Lung microvascular endothelial cell (primary cell): ENCODE measurements at places on chromosomes 12 and 14. TPM values are rescaled to one million over a fixed set of nuclear protein-coding genes. Genes with fewer than 3 reads are reported as not detected.

The CPNE6 gene
- not detected in 2 replicates for total RNA-seq

The ISCU gene
- total RNA-seq: 66.3 and 77.0 TPM in 2 replicates

The RIMBP2 gene
- total RNA-seq: not detected in 2 replicates

The CLEC4C gene
- not detected in 2 replicates for total RNA-seq

The CMKLR1 gene
- total RNA-seq: under 0.01 TPM in 1 of 2 replicates, not detected in the other

The GOLGA5 gene
- total RNA-seq: 21.4 and 31.9 TPM in 2 replicates

The RBP5 gene
- 0.22 TPM in 1 of 2 replicates, not detected in the other for total RNA-seq

The KIF5A gene
- under 0.01 TPM in 2 replicates for total RNA-seq

The MAP1LC3B2 gene
- 0.40 and 0.65 TPM in 2 replicates for total RNA-seq

The KRT82 gene
- not detected in 2 replicates for total RNA-seq

The TMPRSS12 gene
- total RNA-seq: not detected in 2 replicates

The RFX4 gene
- not detected in 2 replicates for total RNA-seq

The ZDHHC22 gene
- total RNA-seq: under 0.01 TPM in 1 of 2 replicates, not detected in the other

The SAMD4A gene
- 19.6 and 43.5 TPM in 2 replicates for total RNA-seq

The NR4A1 gene
- total RNA-seq: 0.65 and 2.0 TPM in 2 replicates

The AQP5 gene
- total RNA-seq: not detected in 2 replicates

The GSKIP gene
- 22.6 and 26.6 TPM in 2 replicates for total RNA-seq

The DHRS2 gene
- total RNA-seq: 0.20 and 0.87 TPM in 2 replicates

The DLK1 gene
- not detected in 2 replicates for total RNA-seq

The NTF3 gene
- under 0.01 and 0.20 TPM in 2 replicates for total RNA-seq

The HPD gene
- total RNA-seq: not detected in 2 replicates

The TPI1 gene
- 958 and 967 TPM in 2 replicates for total RNA-seq

The PTGDR gene
- total RNA-seq: not detected in 2 replicates

The FAM161B gene
- 1.7 and 2.8 TPM in 2 replicates for total RNA-seq

The GPR84 gene
- under 0.01 TPM in 1 of 2 replicates, not detected in the other for total RNA-seq

The DNM1L gene
- total RNA-seq: 57.8 and 61.9 TPM in 2 replicates

The VRTN gene
- total RNA-seq: not detected in 2 replicates

The C12orf50 gene
- total RNA-seq: not detected in 2 replicates

The KRT77 gene
- total RNA-seq: not detected in 2 replicates

The KRT85 gene
- total RNA-seq: not detected in 2 replicates

The COQ10A gene
- 5.9 and 7.9 TPM in 2 replicates for total RNA-seq

The DEGS2 gene
- total RNA-seq: 0.20 and 0.22 TPM in 2 replicates

The GDF3 gene
- 0.79 and 0.87 TPM in 2 replicates for total RNA-seq

The KLRC2 gene
- total RNA-seq: not detected in 2 replicates

The MGST1 gene
- 10.5 and 12.9 TPM in 2 replicates for total RNA-seq

The GUCY2C gene
- total RNA-seq: not detected in 2 replicates

The CKAP4 gene
- 35.9 and 41.0 TPM in 2 replicates for total RNA-seq

The USP44 gene
- 0.87 and 1.8 TPM in 2 replicates for total RNA-seq

The RIC8B gene
- 6.8 and 8.7 TPM in 2 replicates for total RNA-seq

The SIX1 gene
- under 0.01 and 0.22 TPM in 2 replicates for total RNA-seq

The DDN gene
- under 0.01 TPM in 1 of 2 replicates, not detected in the other for total RNA-seq

The KRT3 gene
- total RNA-seq: not detected in 2 replicates

The REM2 gene
- total RNA-seq: under 0.01 TPM in 1 of 2 replicates, not detected in the other

The ABCD2 gene
- not detected in 2 replicates for total RNA-seq

The CIDEB gene
- 1.3 and 2.6 TPM in 2 replicates for total RNA-seq
